ENCODE measurements at places on chromosomes 7 and 10.

DNA sequence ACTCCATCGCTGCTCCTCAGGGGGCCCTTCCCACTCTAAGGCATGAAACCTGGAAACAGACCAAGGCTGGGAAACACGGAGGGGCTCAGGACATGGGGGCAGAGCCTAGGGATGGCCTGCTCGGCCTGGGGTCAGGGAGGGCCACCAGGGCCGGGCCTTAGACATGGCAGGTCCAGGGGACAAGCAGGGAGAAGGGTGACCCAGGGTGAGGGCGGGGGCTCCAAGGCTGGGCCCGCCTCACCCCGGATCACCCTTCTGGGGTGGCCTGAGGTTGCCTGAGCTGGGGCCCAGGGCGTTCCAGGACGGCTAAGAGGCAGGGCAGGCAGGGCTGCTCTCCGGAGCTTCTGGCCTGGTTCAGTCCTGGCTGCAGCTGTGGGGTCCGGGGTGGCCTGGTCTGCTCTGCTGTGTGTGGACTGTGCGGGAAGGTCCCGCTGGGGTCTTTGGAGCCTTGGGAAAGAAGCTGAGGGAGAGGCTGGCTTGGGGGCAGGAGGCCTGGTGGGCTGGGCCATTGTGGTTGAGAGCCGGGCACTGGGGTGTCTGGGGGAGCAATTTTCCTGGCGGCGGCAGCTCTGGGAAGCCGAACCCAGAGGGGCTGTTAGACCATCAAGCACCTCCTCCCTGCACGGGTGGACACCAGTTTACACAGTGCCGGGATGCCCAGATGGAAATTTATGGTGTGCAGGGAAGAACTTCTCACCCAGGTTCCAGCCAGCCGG, 52.2 kb downstream of the UNCX start:
- DNase-seq = no peak

DNA sequence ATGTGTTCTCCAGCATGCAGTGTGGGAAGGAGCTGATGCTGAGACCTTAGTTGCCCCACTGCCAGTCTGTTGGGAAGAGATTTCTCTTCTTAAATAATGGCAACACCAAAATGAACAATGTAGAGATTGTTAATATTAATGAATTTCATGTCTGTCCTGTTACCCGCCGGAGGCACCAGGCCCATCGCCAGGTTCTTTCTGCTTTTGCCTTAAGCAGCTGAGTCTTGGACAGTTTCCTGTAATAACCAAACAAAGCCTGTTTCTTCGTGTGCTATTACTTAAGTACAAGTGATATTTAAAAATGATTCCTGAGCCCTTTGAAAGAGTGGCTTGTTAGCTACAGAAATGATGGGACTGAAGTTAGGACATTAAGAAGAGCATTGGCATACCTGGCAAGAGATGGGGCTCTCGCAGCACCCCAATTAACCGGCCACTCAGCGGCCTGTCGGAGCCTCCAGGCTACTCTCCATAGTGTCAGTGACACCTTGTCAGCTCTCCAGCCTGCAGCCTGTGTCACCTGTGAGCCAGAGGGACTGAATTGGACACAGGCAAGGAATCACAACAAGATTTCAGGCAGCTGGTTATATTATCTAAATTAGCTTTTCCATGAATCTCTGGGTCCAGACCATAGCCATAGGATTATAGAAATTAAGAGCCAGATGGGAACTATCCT, 142.0 kb downstream of the CELF2 start:
- no peak for DNase-seq

DNA sequence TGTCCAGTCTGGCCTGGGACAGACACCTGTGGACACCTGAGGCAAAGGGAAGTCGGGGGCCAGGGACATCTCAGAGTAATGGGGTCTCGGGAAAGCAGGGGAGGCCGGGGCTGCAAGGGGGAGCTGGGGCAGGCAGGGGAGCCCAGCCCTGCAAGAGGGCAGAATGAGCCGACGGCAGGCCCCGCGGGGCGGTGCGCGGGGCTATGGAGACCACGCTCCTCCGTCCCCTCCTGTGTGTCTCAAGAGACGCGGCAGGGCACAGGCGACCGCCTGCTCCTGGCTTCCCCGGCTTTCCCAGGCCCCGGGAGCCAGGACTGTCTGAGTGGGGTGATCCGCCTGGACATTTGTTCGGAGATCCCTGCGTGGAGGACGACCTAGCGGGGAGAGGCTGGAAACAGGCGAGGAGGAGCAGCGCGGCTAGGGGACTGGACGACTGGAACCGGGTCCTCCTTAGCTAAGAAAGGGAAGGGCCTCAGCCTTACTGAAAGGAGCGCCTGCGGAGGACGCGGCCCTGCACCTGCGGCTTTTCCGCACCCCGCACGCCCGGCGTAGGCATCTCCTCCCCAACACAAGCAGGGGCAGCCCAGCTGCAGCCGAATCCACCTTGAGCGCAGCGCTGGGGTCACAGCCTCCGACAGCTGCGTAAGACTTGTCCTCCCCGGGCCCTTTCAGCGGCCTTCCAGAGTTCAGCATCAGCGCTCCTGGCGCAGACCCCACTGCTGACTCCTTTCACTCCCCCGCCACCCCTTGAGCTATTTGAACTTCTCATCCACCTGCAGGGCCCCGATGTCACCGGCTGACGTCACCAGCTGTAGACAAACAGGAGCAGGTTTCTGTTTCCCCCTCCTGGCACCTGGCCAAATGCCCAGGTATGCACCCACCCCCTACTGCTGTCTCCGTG, 176.4 kb downstream of the ZNF248 start:
- DNase-seq = no peak

GRCh38 chr7:97422046-97422445, 304.5 kb downstream of the SDHAF3 start:
- DNase-seq = no peak

DNA sequence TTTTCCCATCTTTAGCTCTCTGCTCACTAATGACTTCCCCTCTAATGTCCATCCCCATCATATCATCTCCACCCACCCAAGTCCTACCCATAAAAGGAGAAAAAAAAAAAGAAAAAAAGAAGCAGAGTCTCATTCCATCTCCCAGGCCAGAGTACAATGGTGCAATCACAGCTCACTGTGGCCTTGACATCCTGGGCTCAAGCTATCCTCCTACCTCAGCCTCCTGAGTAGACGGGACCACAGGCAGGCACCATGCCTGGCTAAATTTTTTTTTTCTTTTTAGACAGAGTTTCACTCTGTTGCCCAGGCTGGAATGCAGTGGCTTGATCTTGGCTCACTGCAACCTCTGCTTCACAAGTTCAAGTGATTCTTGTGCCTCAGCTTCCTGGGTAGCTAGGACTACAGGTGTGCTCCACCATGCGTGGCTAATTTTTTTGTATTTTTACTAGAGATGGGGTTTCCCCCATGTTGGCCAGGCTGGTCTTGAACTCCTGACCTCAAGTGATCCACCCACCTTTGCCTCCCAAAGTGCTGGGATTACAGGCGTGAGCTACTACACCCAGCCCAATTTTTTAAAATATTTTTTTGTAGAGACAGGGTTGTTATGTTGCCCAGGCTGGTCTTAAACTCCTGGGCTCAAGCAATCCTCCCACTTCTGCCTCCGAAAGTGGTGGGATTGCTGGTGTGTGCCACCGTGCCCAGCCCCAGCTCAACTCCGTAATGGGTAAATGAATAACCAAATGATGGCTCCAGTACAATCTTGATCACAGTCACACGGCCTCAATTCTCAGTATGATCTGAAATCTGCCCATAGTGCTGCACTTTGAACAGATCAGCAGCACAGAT, 24.6 kb upstream of the SGMS1 start:
- DNase-seq = no peak

- DNase-seq = no peak
Measured at GRCh38 chr7:44735403-44736165, 13.1 kb upstream of the ZMIZ2 start.

Measured in C1 segment of cervical spinal cord (tissue), 14 donors.